Fibroblast of skin of abdomen (primary cell): ENCODE measurements at places on chromosomes 16 and 17.

- no peak for DNase-seq
Observed at GRCh38 chr17:68182940-68183551, 64.8 kb upstream of the AMZ2 start.

- peak; percentile 31 for DNase-seq
Observed at GRCh38 chr16:3101018-3101840, 2.1 kb upstream of the ZSCAN10 start.

- no peak for DNase-seq
Observed at GRCh38 chr17:58932956-58933355, 173.7 kb downstream of the TRIM37 start.

DNA sequence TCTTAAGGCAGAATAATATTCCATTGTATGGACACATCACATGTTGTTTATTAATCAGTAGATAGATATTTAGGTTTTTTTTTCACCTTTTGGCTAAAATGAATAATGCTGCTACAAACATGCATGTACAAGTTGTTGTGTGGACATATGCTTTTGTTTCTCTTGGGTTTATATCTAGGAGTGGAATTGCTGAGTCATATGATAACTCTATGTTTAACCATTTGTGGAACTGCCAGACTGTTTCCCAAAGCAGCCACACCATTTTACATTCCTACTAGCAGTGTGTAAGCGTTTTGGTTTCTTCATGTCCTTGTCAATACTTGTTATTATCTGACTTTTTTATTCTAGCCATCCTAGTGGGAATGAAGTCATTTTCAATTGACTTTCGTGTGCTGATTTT lies 21.3 kb downstream of the CYLD start:
- DNase-seq = peak; percentile 29

- no peak for DNase-seq
Observed at GRCh38 chr16:51831595-51832367, 680.7 kb upstream of the SALL1 start.

DNA sequence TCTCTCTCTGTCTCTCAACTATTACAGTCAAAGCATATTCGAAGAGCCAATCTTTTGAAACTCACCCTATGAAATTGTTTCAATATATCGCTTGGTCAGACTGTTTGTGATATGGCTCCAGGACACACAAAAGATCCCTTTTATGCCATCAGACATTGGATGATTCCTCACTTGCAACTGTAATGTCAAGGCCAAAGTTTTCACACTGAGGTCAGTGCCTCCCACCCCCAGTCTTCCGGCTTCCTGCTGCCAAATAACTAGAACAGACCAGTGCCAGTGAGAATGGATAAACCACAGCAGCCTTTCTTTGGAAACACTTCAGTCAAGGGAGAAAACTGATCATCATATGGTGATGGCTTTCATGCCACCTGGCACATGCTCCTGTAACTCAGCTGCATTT lies 321.9 kb upstream of the ZFHX3 start:
- DNase-seq = no peak

DNA sequence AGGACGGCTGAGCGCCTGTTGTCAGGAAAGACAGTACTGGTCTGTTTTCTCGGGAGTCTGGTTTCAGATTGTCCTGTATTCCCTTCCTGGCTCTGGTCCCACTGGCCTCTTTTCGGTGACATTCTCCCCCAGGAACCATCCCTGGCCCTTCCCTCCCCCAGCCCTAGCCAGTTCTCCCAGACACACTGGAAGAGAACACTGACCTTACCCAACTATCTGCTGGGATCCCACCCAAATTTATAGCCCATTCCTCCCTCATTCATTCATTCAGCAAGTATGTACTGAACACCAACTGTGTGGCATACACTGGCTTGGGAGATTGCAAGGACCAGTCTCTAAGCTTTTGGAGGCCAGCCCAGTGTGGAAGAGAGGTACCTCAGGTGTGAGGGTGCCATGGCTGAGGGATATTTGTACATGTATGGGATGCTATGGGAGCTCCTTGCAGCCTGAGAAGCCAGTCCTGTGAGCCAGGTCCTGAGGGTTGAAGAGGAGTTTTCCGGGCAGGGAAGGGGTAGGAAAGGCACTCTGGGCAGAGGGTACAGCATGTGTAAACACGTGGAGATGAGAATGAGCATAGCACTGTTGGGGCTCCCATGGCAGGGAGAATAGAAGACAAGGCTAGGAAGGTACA lies 5.2 kb downstream of the RND2 start:
- no peak for DNase-seq

DNA sequence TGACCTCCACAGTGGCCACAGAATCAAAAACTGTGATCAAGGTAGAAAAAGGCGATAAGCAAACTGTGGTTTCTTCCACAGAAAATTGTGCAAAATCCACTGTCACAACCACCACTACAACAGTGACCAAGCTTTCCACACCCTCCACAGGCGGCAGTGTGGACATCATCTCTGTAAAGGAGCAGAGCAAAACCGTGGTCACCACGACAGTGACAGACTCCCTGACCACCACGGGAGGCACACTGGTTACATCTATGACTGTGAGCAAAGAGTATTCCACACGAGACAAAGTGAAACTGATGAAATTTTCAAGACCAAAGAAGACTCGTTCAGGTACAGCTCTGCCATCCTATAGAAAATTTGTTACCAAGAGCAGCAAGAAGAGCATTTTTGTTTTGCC lies 83.6 kb downstream of the C17orf58 start:
- DNase-seq = no peak
